Muscle of leg (tissue), 16 donors: ENCODE measurements at places on chromosomes 4 and X.

GRCh38 chr4:122716825-122717448 lies 15.6 kb upstream of the BBS12 start:
- peak; percentile 47 for DNase-seq

DNA sequence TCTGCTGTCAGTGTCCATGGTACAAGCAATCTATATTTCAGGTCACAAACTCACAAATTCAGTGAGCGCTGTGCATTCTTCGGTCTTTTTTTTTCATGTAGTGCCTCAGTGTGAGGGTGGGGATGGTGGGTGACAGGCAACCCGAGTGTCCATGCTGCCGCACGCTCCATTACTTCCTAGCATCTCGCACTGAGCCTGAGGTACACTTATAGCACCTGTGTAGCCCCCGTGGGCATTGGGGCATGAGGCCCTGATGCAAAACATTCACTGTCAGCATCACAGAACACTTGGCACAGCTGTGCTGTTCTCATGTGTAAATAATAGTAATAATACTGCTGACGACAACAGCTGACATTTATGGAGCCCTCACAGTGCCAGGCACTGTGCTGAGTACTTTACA lies 31.6 kb downstream of the EVC2 start:
- DNase-seq: no peak

DNA sequence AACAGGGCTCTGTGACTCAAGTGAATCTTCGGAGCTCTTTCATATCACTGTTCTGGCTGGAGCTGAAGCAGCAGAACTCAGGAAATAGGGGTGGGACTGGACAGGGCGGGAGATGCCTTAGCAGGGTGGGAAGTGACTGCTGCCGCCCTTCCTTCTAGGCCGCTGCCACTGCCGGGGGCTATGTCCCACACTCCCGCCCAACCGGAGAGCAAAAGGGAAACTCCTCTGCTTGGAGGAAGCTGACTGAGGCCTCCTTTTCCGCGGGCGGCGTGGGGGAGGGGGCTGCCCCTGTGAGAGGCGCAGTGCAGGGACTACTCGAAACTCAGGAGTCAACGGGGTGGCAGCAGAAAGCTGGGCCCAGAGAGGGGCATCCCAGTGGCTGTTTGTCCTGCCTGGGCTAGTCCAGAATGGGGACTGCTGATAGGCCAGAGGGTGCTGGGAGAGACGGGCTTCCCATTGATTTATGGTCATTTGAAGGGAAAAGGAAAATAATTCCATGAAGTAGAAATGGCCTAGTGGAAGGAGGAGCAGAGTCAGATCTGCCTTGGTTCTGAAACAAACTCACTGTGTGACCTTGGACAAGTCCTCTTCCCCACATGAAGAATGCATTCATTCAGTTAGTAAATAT lies 36.9 kb downstream of the STARD8 start:
- peak; percentile 74 for DNase-seq

DNA sequence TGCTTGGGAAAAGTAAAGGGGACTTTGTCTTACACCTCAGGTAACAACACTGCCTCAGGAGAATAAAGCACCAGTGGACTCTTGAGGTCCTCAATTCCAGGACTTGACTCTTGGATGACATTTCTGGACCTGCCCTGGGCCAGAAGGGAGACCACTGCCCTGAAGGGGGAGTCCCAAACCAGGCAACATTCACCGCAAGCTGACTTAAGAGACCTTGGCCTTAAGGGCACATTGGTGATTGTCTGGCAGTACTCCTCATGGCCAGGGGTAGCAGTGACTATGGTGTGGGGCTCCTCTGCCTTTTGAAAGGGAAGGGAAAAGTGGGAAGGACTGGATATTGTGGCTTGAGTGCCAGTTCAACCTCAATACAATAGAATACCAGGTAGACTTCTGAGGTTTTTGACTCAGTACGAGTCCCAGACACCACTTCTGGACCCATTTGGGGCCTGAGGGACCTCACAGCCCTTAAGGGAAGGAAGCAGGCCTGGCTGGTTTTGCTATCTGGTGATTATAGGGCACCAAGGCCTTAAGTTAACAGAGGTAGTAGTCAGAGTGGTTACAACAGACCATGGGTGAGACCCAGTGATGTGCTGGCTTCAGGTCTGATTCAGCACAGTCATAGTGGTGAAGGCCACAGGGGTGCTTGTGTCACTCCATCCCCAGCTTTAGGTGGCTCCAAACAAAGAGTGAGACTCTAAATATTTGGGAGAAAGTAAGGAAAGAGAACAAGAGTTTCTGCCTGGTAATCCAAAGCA lies 121.2 kb upstream of the TET2 start:
- no peak for DNase-seq

GRCh38 chr4:53307210-53307609 lies 58.7 kb downstream of the SCFD2 start:
- DNase-seq: no peak

- DNase-seq: peak; percentile 1
These were observed 96.5 kb upstream of the ESX1 start for GRCh38 chrX:104351173-104351769.
